Small intestine (tissue), 16 donors: ENCODE measurements at places on chromosomes 6 and 20. TPM values are rescaled to one million over a fixed set of nuclear protein-coding genes. Genes with fewer than 3 reads are reported as not detected.

GRCh38 chr20:57306747-57307146, 22.9 kb upstream of the SPO11 start:
- DNase-seq: no peak

GRCh38 chr6:56649053-56649769, 6.5 kb upstream of the DST start:
- DNase-seq: peak; percentile 82

DNA sequence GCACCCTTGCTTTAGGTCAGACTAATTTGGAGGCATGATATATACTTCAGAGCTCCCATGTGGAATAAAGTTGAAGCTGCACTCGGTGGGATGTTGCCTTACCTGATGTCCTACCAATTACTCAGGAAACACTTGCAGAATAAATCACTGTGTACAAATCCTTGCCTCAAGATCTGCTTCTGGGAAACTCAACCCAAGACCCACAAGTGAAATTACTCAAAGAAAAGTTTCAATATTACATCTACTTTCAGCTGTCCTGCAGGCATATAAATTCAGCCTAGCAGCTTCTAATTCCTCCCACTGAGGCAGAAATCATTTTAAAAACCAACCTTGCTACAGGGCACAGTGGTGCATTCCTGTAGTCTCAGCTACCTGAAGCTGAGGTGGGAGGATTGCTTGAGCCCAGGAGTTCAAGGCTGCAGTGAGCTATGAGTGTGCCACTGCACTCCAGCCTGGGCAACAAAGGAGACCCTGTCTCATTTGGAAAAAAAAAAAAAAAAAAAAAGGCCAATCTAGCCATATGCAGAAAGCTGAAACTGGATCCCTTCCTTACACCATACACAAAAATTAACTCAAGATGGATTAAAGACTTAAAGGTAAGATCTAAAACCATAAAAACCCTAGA, 20.7 kb upstream of the DCDC2 start:
- DNase-seq: no peak

DNA sequence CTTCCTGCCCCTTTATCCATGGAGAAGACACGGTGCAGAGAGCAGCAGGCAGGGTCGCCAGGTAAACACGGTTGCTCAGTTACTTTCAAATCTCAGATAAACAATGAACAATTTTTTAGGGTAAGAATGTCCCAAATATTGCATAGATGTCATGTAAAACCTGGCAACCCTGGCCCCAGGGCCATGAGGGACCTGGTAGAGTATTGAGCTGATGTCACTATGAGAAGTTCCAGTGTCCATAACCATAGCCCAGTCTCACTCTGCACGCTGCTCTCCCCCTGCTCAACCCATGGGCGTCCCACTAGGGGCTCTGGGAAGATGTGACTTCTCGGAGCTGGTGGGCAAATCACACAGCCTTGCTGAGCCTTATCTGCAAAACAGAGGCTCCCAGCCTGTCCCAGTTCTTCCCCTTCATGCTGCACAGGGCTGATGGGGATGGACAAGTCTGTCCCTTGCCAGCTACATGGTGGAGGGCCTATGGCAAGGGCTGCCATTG, 71.3 kb upstream of the TOP1 start:
- no peak for DNase-seq

- DNase-seq: no peak
Measured at GRCh38 chr6:13709689-13710551, 1.7 kb downstream of the RANBP9 start.

The ZNF831 gene
- polyA plus RNA-seq: 0.40 TPM

The PPP2R5D gene
- 44.2 TPM for polyA plus RNA-seq

The C6orf47 gene
- 23.0 TPM for polyA plus RNA-seq

The SLA2 gene
- 3.8 TPM for polyA plus RNA-seq

The VSX1 gene
- not detected for polyA plus RNA-seq
